Glomerular endothelial cell (primary cell): ENCODE measurements at places on chromosomes 5 and 9. TPM values are rescaled to one million over a fixed set of nuclear protein-coding genes. Genes with fewer than 3 reads are reported as not detected.

DNA sequence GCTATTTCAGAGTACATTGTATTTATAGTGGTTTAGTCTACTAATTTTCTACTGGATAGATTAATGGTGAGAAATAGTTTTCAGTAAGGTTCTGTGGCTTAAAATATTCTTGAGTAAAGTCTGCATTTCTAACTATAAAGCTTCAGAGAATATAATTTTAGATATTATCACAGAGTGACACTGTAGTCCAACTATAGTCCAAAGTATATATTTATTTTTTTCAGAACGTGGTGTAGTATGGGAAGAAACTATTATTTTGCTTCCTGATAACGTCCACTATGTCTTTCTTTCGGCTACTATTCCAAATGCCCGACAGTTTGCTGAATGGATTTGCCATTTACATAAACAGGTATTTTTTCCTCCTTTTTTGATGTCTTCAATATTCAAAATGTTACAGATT lies 35.3 kb downstream of the MTREX start:
- DNase-seq: no peak

DNA sequence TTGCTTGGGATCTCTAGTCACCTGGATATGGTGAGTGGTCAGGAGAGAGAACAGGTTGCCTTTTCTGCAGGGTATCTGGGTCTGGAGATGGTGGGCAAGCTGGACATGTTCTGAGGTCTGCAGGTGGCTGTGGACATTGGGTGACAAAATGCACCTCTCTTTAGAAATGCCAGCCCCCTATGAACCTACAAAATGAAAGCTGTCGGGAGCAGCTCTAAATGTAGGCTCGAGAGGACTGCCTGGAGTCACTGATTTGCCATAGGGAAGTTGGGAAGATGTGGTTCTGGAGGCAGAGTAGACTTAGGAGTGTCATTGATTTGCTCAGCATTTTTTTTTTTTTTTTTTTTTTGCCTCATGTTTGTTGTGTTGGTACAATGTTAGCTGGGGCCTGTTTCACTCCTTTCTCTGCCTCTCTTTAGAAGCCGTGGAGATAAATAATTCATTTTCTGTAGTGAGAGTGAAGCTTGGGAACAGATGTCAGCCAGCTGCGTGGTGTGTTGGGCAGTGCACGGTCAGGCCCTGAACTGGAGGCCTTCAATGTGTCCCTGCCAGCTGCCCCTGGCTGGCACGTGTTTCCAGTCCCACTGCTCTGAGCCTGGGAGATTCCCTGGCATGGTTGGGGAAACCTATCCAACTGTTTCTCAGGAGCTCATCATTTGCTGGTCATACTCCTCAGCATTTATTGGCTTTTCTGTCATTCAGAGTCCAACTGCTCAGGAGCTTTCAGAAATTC lies 5.4 kb downstream of the RGS3 start:
- DNase-seq: no peak

GRCh38 chr9:27247756-27248155 lies 49.2 kb downstream of the EQTN start:
- DNase-seq: peak; percentile 12

GRCh38 chr5:150338546-150338945 lies 19.0 kb upstream of the TCOF1 start:
- DNase-seq: no peak

GRCh38 chr5:23274171-23274570 lies 233.2 kb upstream of the PRDM9 start:
- no peak for DNase-seq

DNA sequence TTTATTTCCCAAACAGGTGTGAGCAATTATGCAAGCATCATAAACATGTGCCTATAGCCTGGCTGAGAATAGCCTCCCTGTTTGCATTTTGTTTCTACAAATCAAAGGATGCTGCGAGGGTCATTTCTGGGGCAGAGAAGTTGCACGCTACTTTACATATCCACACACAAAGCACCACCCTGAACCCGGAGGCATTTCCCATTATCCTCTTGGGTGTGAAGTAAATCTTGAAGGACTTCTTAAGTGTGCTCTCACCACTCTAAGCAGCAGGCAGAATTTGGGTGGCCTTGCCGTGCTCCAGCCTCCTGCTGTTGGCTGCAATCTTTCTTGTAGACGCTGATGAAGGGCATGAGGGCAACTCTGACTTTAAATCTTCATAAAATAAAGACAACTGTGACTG lies 124.0 kb upstream of the TLE4 start:
- no peak for DNase-seq

DNA sequence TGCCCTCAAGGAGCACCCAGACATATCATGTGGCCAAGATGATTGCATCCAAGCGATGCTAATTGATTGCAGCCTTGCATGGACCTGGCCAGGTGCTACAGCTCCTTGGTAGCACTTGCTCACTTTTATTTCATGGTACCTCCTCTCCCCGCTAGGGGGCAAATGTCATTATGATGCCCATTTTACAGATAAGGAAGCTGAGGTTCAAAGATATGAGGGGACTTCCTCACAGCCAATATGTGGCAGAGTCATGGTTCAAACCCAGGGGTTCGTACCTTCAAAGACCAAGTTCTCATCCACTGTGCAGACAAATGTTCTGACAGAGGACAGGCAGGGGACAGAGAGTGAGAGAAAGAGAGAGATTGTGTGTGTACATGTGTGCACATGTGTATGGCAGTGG lies 21.9 kb upstream of the KCNMB1 start:
- no peak for DNase-seq

Gene PCDHB11
- 0.58 and 1.5 TPM in 2 replicates for total RNA-seq

DNA sequence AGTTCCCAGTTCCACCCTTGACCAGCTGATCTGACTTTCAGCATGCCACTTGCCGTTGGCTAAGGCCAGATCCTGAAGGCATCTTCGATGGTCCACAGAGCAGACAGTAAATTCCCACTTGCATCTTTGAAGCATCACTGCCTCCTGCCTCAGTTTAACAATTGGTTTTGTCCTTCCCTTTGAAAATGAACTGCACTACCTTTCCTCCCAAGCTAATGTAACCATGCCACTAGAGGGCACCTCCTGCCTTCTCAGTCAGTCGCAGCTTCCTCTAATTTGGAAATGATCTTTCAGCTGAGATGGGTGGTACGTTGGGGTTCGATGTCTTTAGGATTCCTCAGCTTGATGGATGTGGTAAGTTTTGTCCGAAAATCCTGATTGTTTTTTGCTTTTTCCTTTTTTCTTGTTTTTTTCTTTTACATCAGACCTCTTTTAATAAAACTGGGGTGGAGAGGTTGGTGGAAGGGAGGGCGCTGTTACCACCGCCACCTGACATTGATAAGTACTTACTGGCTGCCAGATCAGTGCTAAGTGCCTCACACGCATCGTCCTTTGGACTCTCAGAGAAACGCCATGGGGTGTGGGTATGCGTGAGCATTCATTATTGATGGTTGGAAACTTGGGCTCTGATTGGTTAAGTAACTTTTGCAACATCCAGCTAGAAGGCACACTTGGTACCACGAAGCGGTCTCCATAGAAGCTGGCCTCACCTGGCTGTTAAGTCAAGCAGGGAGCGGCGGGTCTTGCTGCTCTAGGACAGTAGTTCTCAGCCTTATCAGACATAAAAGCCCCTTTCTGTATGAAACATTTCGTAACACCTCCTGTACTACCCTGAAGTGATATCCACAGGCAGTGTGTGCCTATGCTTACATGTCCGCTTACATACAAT lies 16.9 kb downstream of the PTTG1 start:
- no peak for DNase-seq

- DNase-seq: no peak
Measured at GRCh38 chr9:127209948-127210640, 54.5 kb upstream of the GARNL3 start.

GRCh38 chr5:160167624-160168165 lies 48.4 kb upstream of the PWWP2A start:
- DNase-seq: no peak

Gene BTNL8
- total RNA-seq: not detected in 2 replicates

DNA sequence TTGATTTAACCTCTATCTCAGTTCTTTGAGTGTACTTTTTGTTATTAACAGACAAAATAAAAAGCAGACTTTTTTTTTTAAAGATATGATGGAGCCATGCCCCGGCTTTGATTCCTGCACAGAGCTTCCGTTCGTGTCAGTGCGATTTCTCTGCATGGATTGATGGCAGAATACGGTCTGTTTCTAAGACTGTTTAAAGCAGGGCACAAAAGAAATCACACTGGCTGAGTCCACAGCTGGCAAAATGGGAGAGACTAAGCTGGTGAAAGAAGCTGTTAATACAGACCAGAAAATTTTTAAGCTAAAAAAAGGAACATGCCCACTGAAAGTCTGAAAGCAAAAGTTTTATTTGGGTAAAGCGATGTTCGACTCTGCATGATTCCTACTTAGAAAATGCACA lies 501.4 kb upstream of the WWC1 start:
- DNase-seq: no peak

DNA sequence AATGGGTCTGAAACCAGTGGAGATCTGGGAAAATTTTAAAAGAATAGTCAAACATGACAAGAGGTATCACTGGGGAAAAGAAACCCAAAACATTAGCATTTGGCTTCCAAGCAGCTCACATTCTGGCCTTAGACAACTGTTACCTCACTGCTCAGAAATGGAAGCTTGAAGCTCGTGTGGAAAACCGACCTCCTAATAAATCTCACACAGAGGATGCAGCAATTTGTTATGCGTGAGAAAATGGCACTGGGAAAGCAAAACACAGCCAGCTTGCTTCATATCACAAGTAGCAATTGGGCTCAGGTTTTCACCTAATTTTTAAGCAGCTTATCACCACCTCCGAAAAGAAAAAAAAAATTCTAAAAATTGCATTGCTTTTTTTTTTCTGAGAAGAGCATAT lies 103.3 kb upstream of the TAS2R1 start:
- no peak for DNase-seq

Gene ADAMTSL2
- 0.05 TPM in 1 of 2 replicates, not detected in the other for total RNA-seq

GRCh38 chr5:135890867-135891266 lies 4.8 kb downstream of the IL9 start:
- no peak for DNase-seq

GRCh38 chr5:115309751-115310370 lies 13.4 kb upstream of the CCDC112 start:
- peak; percentile 36 for DNase-seq

DNA sequence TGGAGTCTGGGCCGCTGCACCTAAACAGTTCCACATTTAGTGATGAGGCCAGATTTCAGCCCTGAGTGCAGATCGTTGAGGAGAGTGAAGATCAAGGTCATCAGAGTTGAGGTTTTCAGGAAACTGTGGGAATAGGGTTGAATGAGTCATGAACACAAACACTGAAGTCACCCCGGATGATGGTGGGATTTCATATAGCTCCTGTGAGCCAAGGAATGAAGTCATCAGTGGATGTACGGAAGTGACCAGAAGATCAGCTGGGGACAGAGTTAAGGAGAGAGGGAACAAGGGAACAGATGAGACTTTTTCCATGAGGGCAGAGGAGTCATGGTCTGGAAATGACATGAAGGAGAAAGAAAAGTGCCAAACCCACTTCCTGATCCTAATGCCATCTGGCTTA lies 36.5 kb downstream of the PALM2AKAP2 start:
- peak; percentile 39 for DNase-seq

DNA sequence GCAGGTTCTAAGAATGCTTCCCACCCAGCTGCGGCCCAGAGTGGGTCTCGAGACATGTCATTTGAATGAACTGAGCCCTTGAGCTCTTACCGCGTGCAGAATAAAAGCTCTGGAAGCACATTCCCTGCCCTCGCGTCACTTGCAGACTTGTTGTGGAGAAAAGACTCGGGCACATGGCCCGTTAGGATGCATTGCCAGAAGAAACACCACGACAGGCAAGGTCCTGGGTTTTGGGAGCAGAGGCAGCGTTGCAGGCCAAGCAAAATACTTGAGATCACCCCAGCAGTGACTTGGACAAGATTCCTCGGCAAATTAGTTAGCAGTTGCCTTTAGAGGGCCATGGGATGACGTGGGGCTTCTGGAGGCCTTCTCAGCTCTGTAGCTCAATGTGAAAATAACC lies 170.8 kb upstream of the MSX2 start:
- DNase-seq: no peak

- no peak for DNase-seq
Measured at GRCh38 chr9:125995706-125996105, 248.5 kb downstream of the PBX3 start.

GRCh38 chr5:179749857-179750508 lies 17.4 kb downstream of the MAML1 start:
- DNase-seq: no peak

DNA sequence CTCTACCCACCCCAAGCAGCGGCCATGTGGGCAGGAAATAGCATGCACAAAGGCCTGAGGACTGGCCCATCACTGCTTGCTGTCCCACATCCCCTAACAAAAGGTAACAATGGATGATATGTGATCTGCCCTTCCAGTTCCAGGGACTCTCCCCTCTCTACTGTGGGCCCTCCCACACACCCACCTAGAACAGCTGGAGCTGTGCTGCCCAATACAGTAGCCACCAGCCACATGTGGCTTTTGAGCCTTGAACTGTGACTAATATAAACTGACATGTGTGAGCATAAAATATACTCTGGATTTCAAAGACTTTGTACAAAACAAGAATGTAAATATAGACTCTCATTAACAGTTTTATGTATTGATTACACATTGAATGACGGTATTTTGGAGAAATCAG lies 78.1 kb downstream of the C5orf15 start:
- DNase-seq: no peak

DNA sequence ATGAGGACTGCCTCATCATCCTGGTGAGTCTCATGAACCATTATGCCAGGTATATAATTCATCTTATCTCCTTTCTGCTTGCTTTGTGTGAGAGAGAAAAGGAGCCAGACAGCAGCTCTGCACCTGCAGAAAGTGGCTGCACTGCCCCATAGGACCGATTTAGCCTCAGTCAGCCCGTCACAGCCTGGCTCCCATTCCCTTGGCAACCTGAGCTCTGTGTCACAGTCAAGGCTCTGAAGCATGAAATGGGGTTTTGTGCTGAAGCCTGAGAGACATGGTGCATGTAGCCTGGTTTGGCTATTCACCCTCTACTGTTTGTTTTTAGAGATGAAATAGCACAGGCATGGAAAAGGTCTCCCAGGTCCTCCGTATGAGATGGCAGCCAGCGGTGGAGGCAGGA lies 198.3 kb downstream of the KCTD16 start:
- DNase-seq: no peak
